ENCODE measurements at places on chromosomes 1 and 21.

DNA sequence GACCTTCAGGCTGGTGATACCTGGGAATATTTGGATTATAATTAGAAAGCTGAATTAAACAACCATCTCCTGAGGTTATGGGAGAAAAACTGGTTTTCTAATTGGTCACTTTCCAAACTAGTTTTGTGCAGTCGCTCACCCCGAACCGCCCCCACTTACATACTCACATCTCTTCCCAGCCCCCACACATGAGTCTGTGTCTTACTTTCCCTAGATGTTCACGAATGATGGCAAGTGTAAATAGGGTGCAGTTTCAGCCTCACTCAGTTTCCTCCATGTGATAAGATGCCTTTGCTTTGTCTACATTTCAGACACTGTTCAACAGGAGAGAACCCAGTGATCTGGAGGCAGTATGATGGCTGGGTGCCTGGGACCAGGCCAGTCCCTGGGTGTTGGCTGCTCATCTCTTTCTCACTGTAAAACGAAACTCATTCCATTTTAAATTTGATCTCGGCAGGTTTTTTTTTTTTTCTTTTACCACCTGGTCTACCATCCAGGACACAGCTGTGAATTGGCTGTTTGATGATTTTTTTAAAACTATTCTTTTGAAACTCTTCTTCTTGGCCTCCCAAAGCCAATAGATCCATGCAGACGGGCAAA is 164.3 kb upstream of the RAB4A start:
- no peak for DNase-seq

DNA sequence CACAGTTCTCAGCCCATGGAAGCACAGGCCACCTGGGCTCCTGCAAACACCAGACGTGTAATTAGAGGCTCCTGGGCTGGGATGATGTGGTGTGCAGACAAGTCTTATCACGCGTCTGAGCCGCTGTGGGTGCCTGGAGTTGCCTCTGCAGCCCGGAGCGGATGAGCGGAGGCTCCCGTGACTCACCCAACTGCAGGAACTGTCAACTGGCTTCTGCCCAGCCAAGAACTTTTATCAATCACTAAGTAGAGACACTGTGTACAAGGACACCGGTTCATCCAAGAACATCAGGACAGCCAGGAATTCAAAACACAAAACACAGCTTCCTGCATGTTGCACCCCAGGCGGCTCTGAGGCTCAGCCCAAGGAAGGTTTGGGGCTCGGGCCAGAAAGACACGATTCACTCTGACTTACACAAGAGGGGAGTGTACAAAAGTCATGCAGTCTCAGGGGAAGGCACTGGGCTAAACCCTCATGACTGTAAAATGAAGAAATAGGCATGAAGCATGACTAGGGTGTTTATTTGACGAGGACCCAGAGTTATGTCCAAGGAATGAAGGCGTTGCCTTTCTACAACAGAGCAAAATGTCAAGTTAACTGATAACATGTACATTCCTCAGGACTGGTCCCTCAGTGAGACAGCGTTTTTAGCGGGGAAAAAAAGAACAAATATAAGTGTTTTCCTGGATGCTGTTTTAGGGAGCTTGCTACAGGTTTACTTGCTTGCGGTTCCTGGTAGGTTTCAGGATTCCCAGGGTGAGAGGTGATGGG is 21.1 kb downstream of the ERRFI1 start:
- no peak for DNase-seq

- DNase-seq, result no peak
Observed at GRCh38 chr21:34743831-34744230, 75.0 kb downstream of the CLIC6 start.

- no peak for DNase-seq
Observed at GRCh38 chr21:29320031-29320430, 21.3 kb downstream of the BACH1 start.

DNA sequence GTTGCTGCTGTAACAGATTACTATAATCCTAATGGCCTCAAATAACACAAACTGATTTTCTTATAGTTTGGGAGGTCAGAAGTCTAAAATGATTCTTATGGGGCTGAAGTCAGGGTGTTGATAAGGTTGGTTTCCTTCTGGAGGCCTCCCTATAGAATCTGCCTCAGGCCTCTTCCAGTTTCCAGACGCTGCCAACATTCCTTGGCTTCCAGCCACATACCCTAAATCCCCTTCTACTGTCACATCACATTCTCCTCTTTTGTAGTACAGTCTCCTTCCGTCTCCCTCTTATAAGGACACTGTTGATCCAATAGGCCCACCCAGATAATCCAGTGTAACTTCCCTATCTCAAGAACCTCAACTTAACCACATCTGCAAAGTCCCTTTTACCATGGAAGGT is 145.3 kb upstream of the NCAM2 start:
- no peak for DNase-seq

DNA sequence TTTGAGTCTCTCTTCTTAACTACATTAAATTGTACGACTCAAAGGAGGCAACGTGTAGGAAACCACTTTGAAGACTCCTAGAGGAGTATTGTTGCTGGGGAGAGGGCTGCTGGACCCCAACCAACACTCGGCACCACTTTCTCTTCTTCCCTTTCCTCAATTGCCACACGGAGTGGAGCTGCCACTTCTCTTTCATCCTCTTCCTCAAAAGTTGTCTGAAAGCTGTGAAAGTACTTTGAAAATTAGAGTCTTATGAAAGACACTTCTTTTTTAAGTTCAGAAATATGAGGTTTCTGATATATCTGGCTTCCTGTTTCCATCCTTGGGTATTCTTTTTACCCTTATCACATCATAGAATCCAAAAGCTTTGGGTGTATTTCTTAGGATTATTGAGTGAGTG is 59.5 kb downstream of the MRPS6 start:
- DNase-seq, result no peak

DNA sequence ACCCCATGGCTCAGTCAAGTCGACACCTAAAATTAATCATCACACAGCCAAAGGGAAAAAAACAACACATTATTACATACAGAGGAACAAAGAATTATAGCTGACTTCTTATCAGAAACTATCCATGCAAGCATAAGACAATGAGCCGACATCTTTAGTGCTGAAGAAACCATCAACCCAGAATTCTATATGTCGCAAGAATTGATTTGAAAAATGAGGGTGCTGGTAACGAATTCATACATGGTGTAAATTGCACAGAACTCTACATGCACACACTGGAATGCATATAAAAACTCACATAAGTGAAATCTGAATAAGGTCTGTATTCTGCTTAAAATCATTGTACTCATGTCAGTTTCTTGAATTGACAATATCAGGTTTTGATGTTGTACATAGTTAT is 25.0 kb upstream of the EIF4G3 start:
- DNase-seq, result no peak
